Stimulated activated CD4-positive, alpha-beta T cell treated with anti-CD3 and anti-CD28 coated beads, Interleukin-4, amount 100 ng/mL, for 1 hour (primary cell): ENCODE measurements at places on chromosomes 1 and 21.

DNA sequence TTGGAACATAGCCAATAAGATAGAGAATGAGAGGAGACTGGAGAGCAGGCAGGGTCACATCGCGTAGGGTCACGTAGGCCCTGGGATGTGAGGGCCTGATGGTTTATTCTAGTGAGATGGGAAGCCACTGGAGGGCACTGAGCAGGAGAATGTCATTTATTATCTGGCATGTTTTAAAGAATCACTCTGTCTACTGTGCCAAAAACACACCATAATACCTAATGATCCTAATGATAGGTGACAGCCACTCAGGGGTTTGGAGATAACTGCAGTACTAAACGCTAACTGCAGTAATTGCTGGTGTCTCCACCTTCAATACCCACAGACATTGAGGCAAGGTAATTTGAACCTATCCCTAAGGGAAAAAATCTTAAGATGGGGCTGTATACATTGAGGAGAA lies 185.4 kb downstream of the TTLL7 start:
- no peak for DNase-seq

DNA sequence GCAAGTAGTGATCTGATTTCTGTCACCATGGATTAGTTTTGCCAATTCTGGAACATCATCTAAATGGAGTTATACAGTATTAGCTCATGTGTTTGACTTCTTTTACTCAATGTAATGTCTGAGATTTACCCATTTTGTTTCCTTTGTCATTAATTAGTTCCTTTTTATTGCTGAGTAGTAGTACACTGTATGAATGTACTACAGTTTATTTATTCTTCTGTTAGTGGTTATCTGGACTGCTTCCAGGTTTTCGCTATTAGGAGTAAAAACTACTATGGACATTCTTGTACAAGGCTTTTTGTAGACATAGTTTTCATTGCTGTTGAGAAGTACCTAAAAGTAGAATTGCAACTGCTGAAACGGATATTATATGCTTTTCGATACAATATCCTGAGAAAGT lies 14.1 kb downstream of the SUCO start:
- DNase-seq, result no peak

DNA sequence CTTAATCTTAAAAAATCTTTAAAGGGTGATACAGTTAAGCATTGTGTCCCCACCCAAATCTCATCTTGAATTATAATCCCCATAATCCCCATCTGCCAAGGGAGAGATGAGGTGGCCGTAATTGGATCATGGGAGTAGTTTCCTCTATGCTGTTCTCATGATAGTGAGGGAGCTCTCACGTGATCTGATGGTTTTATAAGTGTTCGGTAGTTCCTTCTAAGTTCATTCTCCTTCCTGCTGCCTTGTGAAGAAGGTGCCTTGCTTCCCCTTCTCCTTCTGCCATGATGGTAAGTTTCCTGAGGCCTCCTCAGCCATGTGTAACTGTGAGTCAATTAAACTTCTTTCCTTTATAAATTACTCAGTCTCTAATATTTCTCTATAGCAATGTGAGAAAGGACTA lies 10.7 kb downstream of the DHRS3 start:
- DNase-seq, result no peak

DNA sequence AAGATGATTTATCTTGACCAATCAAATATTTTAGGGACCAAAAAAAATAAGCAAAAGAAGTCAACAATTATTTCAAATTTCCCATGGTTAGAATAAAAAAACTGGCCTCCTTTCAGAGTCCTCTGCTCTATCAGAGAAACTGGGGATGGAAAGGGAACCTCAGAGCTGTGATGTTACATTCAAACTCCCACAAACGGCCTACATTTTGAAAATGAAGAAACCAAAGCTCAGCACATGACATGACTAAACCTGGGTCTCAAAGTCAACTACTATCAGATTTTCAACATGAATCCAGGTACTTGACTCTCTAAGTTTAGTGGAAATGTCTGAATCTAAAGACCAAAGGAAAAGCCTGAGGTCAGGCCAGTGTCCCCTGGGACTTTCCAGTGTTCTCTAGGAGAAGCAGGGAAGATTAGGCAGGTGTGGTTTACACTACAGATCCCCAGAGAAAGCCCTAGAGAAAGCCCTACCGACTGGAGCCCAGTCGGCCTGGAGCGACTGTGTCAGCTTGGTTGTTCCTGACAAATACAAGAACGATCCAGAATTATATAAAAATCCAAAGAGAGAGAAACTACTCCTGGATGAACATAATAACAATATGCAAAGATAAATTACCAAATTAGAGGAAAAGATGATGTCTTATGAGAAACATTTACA lies 24.8 kb downstream of the JAK1 start:
- DNase-seq, result no peak

GRCh38 chr1:54585181-54586066 lies 37.4 kb downstream of the ACOT11 start:
- DNase-seq, result no peak

- no peak for DNase-seq
Observed at GRCh38 chr1:24857507-24858133, 72.5 kb downstream of the RUNX3 start.

- DNase-seq, result no peak
Observed at GRCh38 chr1:77378723-77379535, 97.1 kb downstream of the AK5 start.
